Natural killer cell (primary cell): ENCODE measurements at places on chromosomes 1 and 21. TPM values are rescaled to one million over a fixed set of nuclear protein-coding genes. Genes with fewer than 3 reads are reported as not detected.

DNA sequence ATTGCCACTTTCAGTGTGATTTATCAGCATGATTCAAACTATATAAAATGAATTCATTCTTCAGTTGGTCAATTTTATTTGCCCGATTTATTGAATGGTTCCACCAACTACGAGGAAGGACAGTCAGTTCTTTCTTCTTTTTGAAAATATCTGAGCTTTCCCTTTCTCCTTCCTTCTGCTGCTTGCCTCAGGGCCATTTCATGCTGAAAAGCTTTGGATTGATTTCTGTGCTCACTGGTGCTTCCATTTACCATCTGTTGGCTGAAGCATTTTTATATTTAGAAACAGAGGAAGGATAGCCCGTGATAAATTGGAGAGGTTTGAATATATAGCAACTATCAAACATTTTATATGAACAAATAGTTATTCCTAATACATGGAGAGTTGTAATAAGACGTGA is 68.9 kb upstream of the ADAMTS5 start:
- no peaks in the 10 kb centered on the region for H3K27me3 ChIP-seq
- H3K4me1 ChIP-seq, result no peaks in the 10 kb centered on the region
- no peak overlapping the region for H3K4me3 ChIP-seq
- no peaks in the 10 kb centered on the region for H3K36me3 ChIP-seq
- H3K27ac ChIP-seq, result no peak overlapping the region

GRCh38 chr1:114299331-114299975 is 145.8 kb upstream of the SYT6 start:
- no peaks in the 10 kb centered on the region for H3K27me3 ChIP-seq
- H3K36me3 ChIP-seq, result no peaks in the 10 kb centered on the region
- H3K4me3 ChIP-seq, result no peak overlapping the region
- no peak overlapping the region for H3K27ac ChIP-seq
- no peak for DNase-seq
- peaks cover 9% of the 10 kb centered on the region for H3K4me1 ChIP-seq

DNA sequence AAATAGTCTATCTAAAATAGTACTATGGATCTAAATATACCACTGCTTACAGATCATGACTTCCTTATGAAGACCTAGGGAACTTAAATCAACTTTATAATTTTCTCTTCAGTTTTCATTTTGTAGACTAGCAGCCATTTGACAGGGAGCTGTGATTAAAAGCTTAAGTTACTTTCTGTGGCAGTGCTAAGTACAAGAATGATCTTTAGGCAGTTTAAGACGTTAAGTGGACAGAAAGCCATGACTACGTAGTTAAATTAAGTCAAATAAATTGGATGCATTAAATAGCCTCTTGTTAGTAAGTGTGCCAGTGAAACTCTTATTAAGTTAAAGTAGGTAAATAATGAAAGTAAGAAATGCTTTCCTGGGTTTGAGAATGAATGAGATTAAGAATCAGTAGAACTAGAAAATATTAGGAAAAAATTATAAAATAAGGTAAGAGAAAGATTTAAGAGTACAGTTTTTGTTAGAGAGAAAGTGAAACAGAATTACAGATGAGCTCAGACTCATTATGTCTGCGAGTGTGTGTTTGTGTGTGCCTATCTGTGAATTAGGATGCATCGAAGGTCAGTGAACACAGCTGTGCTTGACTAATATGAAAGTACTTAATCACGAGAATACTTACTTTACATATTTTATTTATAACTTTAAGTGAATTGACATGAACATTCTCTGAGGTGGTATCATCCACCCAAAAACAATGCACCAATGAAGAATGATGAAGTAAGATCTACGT is 336.9 kb downstream of the KCNT2 start:
- no peak overlapping the region for H3K27ac ChIP-seq
- H3K4me1 ChIP-seq, result no peaks in the 10 kb centered on the region
- no peak for DNase-seq
- no peak overlapping the region for H3K4me3 ChIP-seq
- H3K36me3 ChIP-seq, result no peaks in the 10 kb centered on the region

WDR64 gene
- total RNA-seq, result not detected

RNU1-3 gene
- total RNA-seq, result 2,937 TPM

FAM110D gene
- not detected for total RNA-seq

ATAD3C gene
- 2.2 TPM for total RNA-seq

GRCh38 chr1:201760516-201760915 is 68.4 kb upstream of the IPO9 start:
- DNase-seq, result no peak
- no peak overlapping the region for H3K4me3 ChIP-seq
- H3K36me3 ChIP-seq, result no peaks in the 10 kb centered on the region
- H3K27ac ChIP-seq, result no peak overlapping the region

CHI3L2 gene
- total RNA-seq, result 21.1 TPM

- H3K36me3 ChIP-seq, result no peaks in the 10 kb centered on the region
- no peak for DNase-seq
- no peak overlapping the region for H3K4me3 ChIP-seq
Observed at GRCh38 chr1:67713057-67713846, 28.3 kb downstream of the GADD45A start.

- no peaks in the 10 kb centered on the region for H3K4me1 ChIP-seq
- H3K27ac ChIP-seq, result no peak overlapping the region
- H3K4me3 ChIP-seq, result no peak overlapping the region
- H3K27me3 ChIP-seq, result no peaks in the 10 kb centered on the region
Observed at GRCh38 chr1:20413136-20413775, 72.8 kb downstream of the CAMK2N1 start.
